ENCODE measurements at places on chromosomes 5 and 9. TPM values are rescaled to one million over a fixed set of nuclear protein-coding genes. Genes with fewer than 3 reads are reported as not detected.

- no peak for DNase-seq
- H3K27ac ChIP-seq, result no peak overlapping the region
- peaks cover 8% of the 10 kb centered on the region for H3K4me1 ChIP-seq
- no peaks in the 10 kb centered on the region for H3K36me3 ChIP-seq
- H3K27me3 ChIP-seq, result no peaks in the 10 kb centered on the region
Observed at GRCh38 chr5:171848486-171848885, 62.9 kb downstream of the SMIM23 start.

DNA sequence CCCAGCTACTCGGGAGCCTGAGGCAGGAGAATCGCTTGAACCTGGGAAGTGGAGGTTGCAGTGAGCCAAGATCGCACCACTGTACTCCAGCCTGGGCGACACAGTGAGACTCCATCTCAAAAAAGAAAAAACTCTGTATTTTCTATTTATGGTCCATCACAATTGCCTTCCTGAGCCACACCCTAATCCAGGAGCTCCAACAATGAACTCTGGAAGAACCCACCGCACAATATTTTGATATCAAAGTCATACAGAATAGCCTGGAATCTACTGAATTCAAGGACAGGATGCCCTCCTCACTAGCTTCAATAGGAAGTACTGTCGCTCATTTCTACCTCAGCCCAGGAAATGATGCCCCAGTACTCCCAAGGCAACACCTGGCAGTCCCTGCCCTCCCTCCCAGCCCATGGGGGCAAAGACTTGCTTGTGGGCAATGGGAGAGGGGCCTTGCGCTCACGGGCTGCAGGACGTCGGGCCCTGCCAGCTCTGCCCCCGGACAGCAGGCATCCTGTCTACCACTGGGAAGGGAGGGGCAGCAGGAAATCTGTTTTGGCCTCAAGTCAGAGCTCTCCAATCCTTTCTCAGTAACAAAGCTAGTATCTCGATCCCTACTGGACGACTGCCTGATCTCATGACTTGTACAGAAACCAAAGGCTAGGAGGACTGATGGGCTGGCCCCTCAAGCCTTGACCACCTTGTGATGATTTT lies 19.7 kb downstream of the UBAC1 start:
- no peak for DNase-seq
- H3K36me3 ChIP-seq, result peaks cover 13% of the 10 kb centered on the region
- H3K4me1 ChIP-seq, result no peaks in the 10 kb centered on the region

DNA sequence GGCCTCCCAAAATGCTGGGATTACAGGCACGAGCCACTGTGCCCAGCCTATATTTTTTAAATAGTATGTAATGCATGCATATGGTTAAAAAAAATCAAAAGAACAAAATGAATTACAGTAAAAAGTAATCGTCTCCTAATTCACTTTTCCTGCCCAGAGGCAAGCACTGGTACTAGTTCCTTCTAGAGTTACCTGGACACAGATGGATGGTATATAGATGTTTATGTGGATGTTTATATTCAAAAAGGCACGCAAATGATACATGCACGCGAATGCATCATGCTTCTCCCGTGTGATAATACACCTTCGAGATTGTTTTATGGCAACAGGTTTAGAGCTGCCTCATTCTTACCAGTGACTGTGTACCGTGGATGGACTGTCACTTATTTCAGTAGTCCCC lies 21.4 kb downstream of the ABL1 start:
- H3K27me3 ChIP-seq, result no peaks in the 10 kb centered on the region
- H3K36me3 ChIP-seq, result peaks cover 20% of the 10 kb centered on the region
- no peak overlapping the region for H3K4me3 ChIP-seq
- H3K27ac ChIP-seq, result no peak overlapping the region
- no peak for DNase-seq
- H3K4me1 ChIP-seq, result peaks cover 8% of the 10 kb centered on the region

GRCh38 chr5:172715421-172715780 lies 55.6 kb downstream of the DUSP1 start:
- H3K27ac ChIP-seq, result peak overlapping the region; percentile 88
- no peak for DNase-seq
- H3K4me3 ChIP-seq, result no peak overlapping the region
- H3K4me1 ChIP-seq, result no peaks in the 10 kb centered on the region
- H3K36me3 ChIP-seq, result no peaks in the 10 kb centered on the region

GRCh38 chr5:82784521-82784920 lies 292.7 kb downstream of the TMEM167A start:
- no peak overlapping the region for H3K4me3 ChIP-seq
- no peaks in the 10 kb centered on the region for H3K4me1 ChIP-seq
- H3K27ac ChIP-seq, result no peak overlapping the region
- H3K27me3 ChIP-seq, result no peaks in the 10 kb centered on the region

- H3K27me3 ChIP-seq, result no peaks in the 10 kb centered on the region
- H3K4me3 ChIP-seq, result no peak overlapping the region
- no peak for DNase-seq
- H3K4me1 ChIP-seq, result no peaks in the 10 kb centered on the region
- peak overlapping the region; percentile 75 for H3K27ac ChIP-seq
Observed at GRCh38 chr5:137858223-137858916, 9.3 kb upstream of the MYOT start.

- DNase-seq, result no peak
- H3K36me3 ChIP-seq, result no peaks in the 10 kb centered on the region
- H3K4me3 ChIP-seq, result no peak overlapping the region
- H3K4me1 ChIP-seq, result peaks cover 13% of the 10 kb centered on the region
- H3K27ac ChIP-seq, result no peak overlapping the region
Observed at GRCh38 chr5:136005476-136005875, 23.3 kb upstream of the TGFBI start.

Gene PCDHGA1
- 0.57 TPM for total RNA-seq

Gene HTR1A
- not detected for total RNA-seq

Gene CERT1
- total RNA-seq, result 86.2 TPM

All from lung (tissue), 17 donors.